ENCODE measurements at places on chromosomes 7 and 10.
A peak's percentile ranks its signal among the peaks of the same experiment; 100 is the strongest.

- no peak for DNase-seq
Measured at GRCh38 chr7:51080216-51080615, 236.4 kb downstream of the COBL start.

- no peak for DNase-seq
Measured at GRCh38 chr7:151420144-151420543, 10.3 kb upstream of the WDR86 start.

GRCh38 chr7:93558705-93559614 is 15.6 kb downstream of the CALCR start:
- DNase-seq = no peak

DNA sequence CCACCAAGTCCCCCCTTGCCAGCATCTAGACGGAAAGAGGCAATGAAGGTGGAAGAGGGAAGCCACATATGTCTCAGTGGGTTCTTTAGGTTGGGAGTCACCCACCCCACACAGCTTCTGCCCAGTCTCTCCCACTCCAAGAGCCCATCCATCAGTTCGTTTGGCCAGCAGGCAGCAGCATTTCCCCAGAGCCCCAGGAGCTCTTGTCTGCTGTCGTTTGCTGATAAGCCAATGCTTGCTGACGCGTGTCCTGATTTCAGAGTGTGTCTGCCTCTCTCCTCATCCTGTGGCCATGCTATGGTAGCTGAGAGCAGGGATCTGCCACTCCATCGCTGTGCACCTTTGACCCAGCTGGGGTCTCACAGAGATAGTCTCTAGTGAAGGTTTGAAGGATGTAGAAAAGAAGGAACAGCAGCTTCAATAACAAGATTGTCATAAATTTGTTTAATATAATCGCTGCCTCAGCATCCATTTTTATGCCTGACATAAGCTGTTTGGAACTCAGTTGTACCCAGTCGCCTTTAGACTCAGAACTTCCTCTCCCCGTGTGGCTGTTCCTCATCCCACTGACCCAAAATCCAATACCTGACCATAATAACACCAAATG is 39.4 kb upstream of the GDF10 start:
- peak; percentile 40 for DNase-seq

- no peak for DNase-seq
Measured at GRCh38 chr7:140004672-140005071, 58.1 kb downstream of the PARP12 start.

GRCh38 chr10:15043674-15044073 is at the start of gene OLAH:
OLAH (plus strand) TSS chr10:15043943; CDS start chr10:15047289, 3,346 bp downstream.
- DNase-seq = no peak

DNA sequence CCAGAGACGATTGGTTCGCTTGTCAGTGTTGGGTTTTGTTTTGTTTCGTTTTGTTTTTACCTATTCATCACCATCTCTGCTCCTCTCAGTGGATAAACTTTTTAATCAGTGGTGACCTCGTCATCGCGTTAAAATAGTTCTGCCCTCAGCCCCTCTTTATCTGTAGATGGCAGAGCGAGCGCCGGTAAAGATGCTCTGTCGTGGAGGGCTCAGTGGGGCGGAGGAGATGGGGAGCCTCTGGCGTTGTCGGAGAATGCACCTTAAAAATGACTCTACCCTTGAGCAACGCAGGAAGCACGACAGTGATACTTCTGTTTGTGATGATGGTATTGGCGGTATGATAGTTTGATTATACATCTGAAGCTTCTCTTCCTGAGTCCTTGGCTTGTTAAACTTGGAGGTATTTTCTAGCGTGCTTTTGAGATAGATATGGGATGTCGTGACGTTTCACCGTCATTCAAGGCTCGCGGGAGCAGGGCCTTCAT is 554 bp downstream of the CSGALNACT2 start:
- DNase-seq = no peak

GRCh38 chr10:110223298-110223925 is 16.0 kb downstream of the MXI1 start:
- no peak for DNase-seq

DNA sequence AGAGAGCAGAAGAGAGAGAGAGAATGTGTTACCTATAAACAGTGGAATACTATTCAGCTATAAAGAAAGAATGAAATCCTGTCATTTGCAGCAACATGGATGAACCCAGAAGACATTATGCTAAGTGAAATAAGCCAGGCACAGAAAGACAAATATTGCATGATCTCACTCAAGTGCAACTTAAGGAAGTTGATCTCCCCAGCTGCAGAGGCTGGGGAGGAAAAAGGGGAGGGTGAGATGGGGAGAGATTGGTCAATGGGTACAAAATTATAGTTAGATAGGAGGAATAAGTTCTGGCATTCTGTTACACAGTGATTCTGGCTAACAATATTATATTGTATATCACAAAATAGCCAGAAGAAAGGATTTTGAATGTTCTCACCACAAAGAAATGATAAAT is 11.2 kb upstream of the JAZF1 start:
- no peak for DNase-seq

- no peak for DNase-seq
Measured at GRCh38 chr10:72254813-72255568, 18.7 kb upstream of the DDIT4 start.

- no peak for DNase-seq
Measured at GRCh38 chr7:125363873-125364272, 434.2 kb upstream of the POT1 start.

- no peak for DNase-seq
Measured at GRCh38 chr10:62045765-62046521, 144.4 kb downstream of the ARID5B start.

- DNase-seq = no peak
Measured at GRCh38 chr7:70376561-70377031, 755.3 kb upstream of the GALNT17 start.

DNA sequence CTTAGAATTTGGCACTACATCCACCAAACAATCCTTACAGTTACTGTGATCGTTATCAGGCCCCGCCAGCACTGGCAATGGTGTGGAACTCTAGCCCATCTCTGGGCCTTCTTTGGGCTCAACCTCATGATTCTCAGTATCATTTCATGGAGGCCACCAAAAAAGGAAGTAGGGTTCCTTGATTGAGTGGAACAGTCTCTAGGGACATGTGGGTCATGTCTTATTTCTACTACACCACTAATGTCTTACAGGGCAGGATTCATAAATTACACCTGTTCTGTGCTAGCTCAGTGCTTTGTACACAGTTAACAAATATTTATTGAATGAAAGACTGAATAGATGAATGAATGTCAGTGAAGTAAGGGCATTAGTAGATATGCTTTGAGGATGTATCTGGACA is 53.9 kb downstream of the AP3M1 start:
- no peak for DNase-seq

GRCh38 chr10:7534480-7534852 is 123.6 kb upstream of the SFMBT2 start:
- DNase-seq = no peak

GRCh38 chr7:79778786-79779770 is 325.6 kb upstream of the MAGI2 start:
- DNase-seq = no peak

- no peak for DNase-seq
Measured at GRCh38 chr10:101131962-101132635, 999 bp downstream of the TLX1 start.

GRCh38 chr10:123559066-123559822 is 106.9 kb upstream of the GPR26 start:
- DNase-seq = peak; percentile 34

- no peak for DNase-seq
Measured at GRCh38 chr10:80701706-80702105, 164.0 kb downstream of the SH2D4B start.

GRCh38 chr7:127816354-127817190 is 164.6 kb downstream of the SND1 start:
- DNase-seq = no peak

DNA sequence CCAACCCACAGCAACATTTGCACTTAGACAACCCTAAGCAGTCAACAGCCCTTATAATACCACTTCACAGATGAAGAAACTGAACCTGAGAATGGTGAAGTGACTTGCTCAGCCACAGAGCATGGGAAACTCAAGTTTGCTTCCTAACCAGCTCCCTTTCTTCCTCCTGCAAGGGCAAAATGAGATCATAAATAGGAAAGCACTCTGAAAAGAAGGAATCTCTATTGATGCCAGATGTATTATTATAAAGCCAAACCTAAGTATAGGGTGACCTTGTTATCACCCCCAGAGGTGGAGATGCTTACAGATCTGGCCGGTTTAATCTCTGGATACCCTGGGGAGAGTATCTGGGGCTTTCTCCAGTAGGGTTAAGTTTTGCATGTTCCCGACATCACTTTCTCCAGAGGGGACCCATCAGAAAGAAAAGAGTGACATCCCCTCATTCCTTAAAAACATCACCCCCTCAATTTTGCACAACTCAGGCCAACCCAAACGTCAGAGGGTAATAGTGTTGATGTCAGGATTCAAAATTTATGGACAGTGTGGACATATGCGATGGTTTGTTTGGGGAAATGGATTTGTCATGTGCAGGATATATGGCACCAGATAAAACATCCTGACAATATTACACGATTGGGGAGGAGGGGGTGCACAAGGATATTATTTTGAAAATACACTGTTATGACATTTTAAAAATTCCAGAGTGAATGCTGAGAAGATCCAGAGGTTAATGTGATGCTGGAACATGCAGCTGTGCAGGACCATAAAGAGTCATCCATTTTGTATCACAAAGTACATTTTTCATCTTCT is 24.0 kb upstream of the XPNPEP1 start:
- no peak for DNase-seq

GRCh38 chr10:8817299-8817698 is 762.8 kb downstream of the GATA3 start:
- DNase-seq = no peak

GRCh38 chr10:44068716-44069482 is 316.0 kb downstream of the CXCL12 start:
- DNase-seq = no peak

- DNase-seq = no peak
Measured at GRCh38 chr7:124426621-124427020, 339.0 kb downstream of the GPR37 start.

DNA sequence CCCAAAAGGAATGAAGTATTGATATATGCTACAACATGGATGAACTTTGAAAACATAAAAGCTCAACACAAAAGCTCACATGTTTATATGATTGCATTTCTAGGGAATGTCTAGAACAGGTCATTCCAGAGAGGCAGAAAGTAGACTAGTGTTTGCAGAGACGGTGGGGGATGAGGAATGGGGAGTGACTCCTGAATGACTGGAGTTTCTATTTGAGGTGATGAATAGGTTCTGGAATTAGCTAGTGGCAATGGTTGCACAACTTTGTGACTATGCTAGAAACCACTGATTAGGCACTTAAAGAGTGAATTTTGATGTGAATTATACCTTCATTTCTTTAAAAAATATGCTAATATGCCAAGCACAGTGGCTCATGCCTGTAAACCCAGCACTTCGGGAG is 6.9 kb downstream of the KPNA7 start:
- DNase-seq = no peak

GRCh38 chr10:94412449-94412848 is 10.1 kb downstream of the TBC1D12 start:
- DNase-seq = no peak

GRCh38 chr7:74029991-74030415 is 2.0 kb downstream of the ELN start:
- no peak for DNase-seq

- no peak for DNase-seq
Measured at GRCh38 chr10:5305374-5305773, 59.4 kb upstream of the UCN3 start.

DNA sequence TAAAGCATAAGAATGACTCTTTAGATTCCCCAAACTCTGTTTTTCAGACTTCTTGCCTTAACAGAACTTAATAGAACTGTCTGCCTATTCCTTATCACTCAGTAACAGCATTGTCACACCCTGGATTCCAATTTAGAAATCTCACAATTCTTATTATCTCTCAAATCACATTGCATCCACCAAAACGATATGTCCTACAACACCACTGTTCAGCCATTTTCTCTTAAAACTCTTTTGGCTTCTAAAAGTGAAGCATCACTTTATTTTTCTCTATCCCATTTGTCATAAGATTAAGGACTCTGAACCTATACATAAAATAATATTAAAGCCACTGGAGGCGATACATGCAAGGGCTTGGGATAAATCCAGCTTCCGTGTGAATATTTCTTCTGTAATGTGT is 1.2 kb upstream of the CPED1 start:
- no peak for DNase-seq

Measured in CMK (cell line).